SK-N-SH (cell line): ENCODE measurements at places on chromosomes 2 and 18.

GRCh38 chr2:26615336-26615859, 25.8 kb downstream of the CIB4 start:
- peak; percentile 45 for DNase-seq

DNA sequence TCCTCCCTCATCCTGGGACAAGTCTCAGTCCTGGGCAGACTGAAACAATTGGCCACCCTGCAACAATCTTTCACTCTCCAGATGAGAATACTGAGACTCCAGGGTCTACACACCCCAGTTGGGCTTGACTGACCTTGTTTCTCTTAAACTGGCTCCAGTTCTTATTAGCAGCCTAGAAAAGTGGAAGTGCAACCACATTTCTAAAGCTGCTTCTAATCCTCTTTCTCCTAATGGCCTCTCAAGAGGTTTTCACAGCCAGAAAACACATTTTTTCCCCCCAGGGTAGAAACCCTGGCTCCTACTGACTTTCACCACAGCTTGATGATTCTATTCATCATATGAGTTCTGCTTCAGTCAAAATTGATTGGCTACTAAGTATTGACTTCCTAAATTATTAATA, 45.8 kb downstream of the SLC4A5 start:
- DNase-seq: no peak

DNA sequence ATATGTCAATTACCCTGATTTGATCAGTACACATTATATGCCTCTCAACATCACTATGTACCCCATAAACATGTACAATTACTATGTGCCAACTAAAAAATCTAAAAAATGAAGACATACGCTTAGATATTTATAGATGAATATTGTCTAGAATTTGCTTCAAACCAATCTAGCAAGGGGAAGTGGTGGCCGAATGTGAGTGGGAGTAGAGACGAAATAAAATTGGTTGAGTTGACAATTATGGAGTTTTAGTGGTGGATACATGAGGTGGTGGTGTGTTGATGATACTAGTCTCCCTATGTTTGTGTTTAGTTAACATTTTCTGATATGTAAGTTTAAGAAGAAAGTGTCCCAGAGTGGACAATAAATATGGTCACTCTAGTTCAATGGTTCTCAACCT, 49.0 kb downstream of the SDC1 start:
- DNase-seq: no peak

DNA sequence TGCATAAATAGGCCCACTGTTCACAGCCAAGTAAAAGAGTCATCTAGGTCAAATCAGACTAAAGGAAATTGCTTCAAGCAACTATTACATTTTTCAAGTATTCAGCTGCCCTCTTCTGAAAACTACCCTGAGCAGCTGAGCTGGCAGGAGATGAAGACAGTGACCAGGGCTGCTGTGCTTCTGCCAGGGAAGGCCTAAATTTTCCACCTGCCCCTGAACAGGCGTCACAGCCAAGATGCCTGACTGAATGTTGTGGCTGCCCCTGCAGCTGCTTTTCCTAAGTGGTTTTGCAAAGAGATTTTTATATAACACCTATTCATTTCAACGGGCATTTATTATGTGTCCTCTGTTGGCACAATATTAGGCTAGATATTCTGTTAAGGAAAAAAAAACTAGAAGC, 96.7 kb upstream of the RPE start:
- no peak for DNase-seq

- no peak for DNase-seq
Observed at GRCh38 chr2:228378696-228379425, 197.4 kb upstream of the SPHKAP start.

- no peak for DNase-seq
Observed at GRCh38 chr2:195151711-195152110, 505.3 kb upstream of the SLC39A10 start.

- DNase-seq: no peak
Observed at GRCh38 chr18:32804134-32804888, 31.5 kb upstream of the KLHL14 start.

DNA sequence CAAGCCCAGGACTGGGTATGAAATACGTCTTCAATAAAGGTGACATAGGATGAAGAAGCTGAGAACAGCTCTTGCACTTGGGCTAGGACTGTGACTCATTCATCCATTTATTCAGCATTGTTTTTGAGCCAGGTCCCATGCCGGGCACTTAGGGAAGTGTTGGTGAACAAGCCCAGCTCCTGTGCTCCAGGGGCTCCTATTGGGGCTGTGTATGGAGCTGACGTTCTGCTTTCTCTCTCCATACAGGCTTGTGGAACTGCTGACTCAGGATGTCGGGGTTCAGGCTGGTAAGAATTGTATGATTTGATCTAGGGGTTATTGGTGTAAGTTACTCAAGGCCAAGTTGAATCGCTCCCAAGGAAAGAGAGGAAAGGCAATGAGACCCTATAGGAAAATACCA, 24.0 kb downstream of the MYO7B start:
- no peak for DNase-seq
